Left renal cortex interstitium (tissue), 4 donors: ENCODE measurements at places on chromosomes 6 and 20.

DNA sequence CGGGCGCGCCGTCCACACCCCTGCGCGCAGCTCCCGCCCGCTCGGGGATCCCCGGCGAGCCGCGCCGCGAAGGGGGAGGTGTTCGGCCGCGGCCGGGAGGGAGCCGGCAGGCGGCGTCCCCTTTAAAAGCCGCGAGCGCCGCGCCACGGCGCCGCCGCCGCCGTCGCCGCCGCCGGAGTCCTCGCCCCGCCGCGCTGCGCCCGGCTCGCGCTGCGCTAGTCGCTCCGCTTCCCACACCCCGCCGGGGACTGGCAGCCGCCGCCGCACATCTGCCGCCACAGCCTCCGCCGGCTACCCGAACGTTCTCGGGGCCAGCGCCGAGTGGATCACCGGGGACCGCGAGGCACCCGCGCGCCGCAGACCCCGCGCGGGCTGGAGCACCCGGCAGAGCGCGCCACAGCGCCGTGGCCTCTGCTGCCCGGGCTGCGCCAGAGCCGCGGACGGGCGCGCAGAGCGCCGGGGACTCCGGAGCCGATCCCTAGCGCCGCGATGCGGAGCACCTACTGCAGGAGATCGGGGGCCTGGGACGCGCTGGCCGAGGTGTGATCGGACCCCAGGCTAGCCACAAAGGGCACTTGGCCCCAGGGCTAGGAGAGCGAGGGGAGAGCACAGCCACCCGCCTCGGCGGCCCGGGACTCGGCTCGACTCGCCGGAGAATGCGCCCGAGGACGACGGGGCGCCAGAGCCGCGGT, at the start of gene BMP2:
TSS of gene BMP2 (plus strand) at position 151 of the 692 bp plus-strand sequence. CDS start 2,441 bp downstream, outside the sequence.
- peak; percentile 58 for DNase-seq

- DNase-seq = peak; percentile 77
Observed at GRCh38 chr6:83067448-83068439, at the start of gene DOP1A. TSS of gene DOP1A (plus strand) at chr6:83067671. CDS start at chr6:83096978, 29,307 bp downstream.

GRCh38 chr6:96391776-96392360, 129.7 kb upstream of the UFL1 start:
- no peak for DNase-seq

GRCh38 chr6:146335336-146335735, 208.3 kb upstream of the RAB32 start:
- no peak for DNase-seq

DNA sequence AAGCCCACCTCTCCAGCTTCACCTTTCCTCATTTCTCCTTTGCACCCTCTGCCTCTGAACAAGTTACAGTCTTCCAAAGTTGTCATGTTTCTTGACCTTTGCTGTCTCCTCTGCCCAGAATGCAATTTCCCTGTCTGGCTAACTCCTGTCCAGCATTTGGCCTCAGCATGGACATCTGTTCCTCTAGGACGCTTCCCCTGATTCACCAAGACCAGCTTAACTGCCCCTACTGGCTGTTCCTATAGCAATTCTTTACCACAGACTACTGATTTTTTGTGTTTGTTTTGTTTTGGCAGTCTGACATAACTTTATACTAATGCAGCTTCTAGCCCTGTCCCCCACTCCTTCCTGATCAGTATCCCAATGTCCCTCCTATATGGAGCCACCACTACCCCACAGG, 13.4 kb downstream of the GNL1 start:
- DNase-seq = no peak

GRCh38 chr6:158879180-158879579, 60.0 kb upstream of the EZR start:
- no peak for DNase-seq

GRCh38 chr6:7249946-7250643, 62.9 kb downstream of the SSR1 start:
- DNase-seq = no peak

- peak; percentile 17 for DNase-seq
Observed at GRCh38 chr20:50286174-50286511, 95.5 kb downstream of the CEBPB start.

GRCh38 chr20:24468401-24469115, 871 bp upstream of the SYNDIG1 start:
- no peak for DNase-seq

DNA sequence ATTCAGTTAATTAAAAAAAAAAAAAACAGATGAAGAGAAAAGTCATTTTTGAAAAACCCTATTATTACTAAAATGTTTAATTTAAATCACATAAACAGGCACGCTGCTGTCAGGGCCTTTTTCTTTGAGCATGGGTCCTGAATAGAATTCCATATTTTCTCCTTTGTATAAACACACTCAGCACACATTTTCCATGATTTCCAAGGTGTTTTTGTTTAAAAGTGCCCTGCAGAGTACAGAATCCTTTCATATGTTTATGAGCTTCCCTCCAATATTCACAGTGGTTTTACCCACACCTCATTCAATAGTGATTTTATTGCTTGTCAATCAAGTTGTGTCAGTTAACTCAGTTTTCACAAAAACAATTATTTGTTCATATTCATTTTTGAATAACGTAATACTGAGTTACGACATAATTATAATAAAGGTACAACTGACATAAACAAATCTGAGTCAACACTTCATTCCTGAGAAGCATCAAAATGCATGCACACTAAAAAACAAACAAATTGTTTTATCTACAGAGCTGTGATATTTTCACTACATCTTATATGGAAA, 15.2 kb downstream of the SLC35B3 start:
- no peak for DNase-seq
